ENCODE measurements at places on chromosomes 7 and 10.

DNA sequence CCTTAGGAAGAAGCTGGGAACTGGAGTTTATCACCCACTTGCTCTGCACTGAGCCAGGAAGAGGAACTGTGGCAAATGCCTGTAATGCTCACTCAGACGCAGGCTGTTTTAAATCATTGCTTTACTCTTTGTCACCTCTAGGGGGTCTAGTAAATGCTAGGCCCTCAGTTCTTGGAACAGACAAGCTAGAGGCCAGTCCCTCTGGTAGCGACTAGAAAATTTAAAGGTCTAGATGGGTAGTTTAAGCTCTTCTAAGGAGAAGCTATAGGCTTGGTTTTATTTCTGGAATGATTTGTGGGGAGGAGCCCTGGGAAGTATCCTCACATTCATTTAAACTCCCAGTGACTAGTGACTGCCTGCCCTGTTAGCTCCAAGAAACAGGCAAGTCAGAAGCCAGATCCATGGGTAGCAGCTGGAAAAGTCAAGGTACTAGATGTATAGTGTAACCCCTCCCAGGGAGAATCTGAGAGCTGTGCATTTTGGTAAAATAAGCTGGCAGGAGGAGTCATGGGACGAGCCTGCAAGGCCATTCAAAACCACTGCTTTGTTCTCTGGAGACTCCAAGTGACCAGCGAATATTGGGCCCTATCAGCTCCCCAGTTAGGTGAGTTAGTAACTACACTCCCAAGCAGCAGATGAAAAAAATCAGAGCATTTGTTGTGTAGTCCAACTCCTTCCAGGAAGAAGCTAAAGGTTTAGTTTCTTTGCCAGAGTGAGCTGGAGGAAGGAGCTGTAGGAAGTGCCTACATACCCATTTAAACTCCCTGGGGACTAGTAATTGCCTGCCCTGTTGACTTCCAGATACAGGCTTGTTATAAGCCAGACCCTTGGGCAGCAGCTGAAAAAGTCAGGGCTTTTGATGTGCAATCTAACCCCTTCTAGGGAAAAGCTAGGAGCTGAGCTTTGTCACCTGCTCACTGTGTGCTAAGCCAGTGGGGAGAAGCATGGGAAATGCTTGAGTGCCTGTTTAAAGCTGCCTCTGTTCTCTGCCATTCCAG, 68.9 kb downstream of the DYNC1I1 start:
- DNase-seq, result no peak

GRCh38 chr7:27617651-27618381, 44.9 kb downstream of the HIBADH start:
- no peak for DNase-seq

DNA sequence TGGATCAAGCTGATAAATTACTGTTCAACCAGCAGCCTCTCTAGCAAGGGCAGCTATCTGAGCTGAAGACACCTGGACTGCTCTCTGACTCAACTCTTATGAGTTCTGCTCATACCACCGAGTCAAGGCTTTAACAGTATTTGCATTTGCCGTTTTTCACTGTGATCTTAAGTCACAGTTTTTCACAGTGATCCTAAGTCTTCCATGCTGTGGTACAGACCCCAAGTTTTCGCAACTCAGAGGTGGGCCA, 31.3 kb downstream of the PIP4K2A start:
- DNase-seq, result no peak

DNA sequence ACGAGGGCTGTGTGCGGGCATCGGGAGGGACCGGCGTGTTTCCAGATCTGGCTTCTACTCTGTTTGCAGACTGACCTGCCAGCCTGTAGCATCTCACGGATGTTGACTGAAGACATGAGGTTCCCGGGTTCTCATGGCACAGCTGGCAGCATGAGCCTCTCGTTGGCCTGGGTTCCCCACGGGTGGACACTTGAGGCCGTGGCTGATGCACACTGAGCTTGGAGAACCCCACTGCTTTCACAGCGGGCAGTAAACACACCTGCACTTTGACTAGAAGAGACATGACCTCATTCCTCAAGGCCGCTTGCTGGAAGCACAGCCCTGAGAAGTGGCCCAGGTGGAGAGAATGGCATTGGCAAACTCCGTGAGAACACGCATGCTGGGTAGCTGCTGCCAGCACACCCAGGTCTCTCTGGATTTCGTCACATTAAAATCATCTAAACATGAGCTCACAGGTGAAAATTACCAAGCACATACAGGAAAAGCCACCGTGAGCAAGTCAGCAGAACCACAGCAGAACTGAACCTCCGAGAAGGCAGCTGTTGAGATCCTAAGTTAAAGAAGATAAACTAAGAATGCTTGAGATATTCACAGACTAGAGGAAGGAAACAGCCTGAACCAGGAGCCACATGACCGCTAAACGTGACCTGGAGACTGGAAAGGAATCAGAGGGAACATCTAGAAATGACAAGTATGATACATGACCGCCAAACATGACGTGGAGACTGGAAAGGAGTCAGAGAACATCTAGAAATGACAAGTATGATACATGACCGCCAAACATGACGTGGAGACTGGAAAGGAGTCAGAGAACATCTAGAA, 32.5 kb downstream of the BNIP3 start:
- DNase-seq, result no peak

DNA sequence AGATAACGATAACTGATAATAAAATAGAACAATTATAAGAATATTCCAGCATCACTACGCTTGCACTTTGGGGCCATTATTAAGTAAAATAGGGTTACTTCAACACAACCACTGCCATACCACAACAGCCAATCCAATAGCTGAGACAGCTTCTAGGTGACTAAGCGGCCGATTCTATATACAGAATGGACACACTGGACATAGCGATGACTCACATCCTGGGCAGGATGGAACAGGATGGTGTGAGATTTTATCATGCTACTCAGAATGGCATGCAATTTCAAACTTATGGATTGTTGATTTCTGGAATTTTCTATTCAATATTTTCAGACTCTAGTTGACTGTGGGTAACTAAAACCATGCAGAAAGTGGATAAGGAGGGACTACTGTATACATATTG, 920.9 kb downstream of the LRMDA start:
- no peak for DNase-seq

GRCh38 chr7:104206841-104207240, 972 bp downstream of the ORC5 start:
- no peak for DNase-seq

- no peak for DNase-seq
These were observed 177.1 kb downstream of the FRMD4A start for GRCh38 chr10:14153570-14154055.

All from T-helper 22 cell (primary cell).